ENCODE measurements at places on chromosomes 3 and 15.

DNA sequence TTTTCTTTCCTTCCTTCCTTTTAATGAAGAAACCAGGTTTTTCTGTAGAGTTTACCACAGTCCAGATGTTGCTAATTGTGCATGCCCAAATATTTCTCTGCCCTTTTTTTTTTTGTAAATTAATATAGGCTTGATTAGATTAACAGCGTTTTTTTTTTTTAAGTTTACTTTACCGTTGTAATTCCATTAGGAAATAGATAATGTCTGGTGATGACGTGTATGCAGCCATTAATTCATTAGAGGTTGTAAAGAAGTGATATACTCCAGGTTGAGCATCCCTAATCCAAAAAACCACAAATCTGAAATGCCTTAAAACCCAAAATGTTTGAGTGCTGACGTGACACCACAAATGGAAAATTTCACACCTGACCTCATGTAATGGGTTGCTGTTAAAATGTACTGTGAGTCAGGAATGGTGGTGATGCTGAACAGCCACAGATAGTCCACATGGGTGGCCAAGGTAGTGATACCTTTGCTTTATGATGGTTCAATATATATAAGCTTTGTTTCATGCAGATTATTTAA, 43.2 kb downstream of the KNL1 start:
- no peak for DNase-seq

- no peak for DNase-seq
Observed at GRCh38 chr3:62954580-62954979, 79.4 kb upstream of the CADPS start.

- no peak for DNase-seq
Observed at GRCh38 chr3:141498598-141499223, 11.9 kb downstream of the RASA2 start.

GRCh38 chr3:55629432-55629831, 142.3 kb upstream of the WNT5A start:
- DNase-seq: no peak

- DNase-seq: no peak
Observed at GRCh38 chr3:12907729-12908128, 66.4 kb upstream of the RPL32 start.

- no peak for DNase-seq
Observed at GRCh38 chr15:38228618-38229017, 24.0 kb upstream of the SPRED1 start.

Data from NCI-H1417 treated with DMSO at 0.1 percent for 48 hours (cell line).